ENCODE measurements at places on chromosomes 3 and 15. TPM values are rescaled to one million over a fixed set of nuclear protein-coding genes. Genes with fewer than 3 reads are reported as not detected.

Gene PLSCR5
- total RNA-seq: not detected

Gene SLC22A13
- not detected for total RNA-seq

Gene UROC1
- not detected for total RNA-seq

Gene CAPN3
- 0.87 TPM for total RNA-seq

Gene LRRC31
- total RNA-seq: not detected

Gene GPR15
- total RNA-seq: not detected

Gene EPB42
- total RNA-seq: not detected

Gene FOXB1
- not detected for total RNA-seq

Gene MYZAP
- 1.6 TPM for total RNA-seq

Gene CELF6
- 0.09 TPM for total RNA-seq

Gene CHL1
- not detected for total RNA-seq

Gene GOLGA8B
- 18.5 TPM for total RNA-seq

Gene EIF4A2
- total RNA-seq: 148 TPM

Gene FANCD2OS
- total RNA-seq: not detected

Gene LTK
- 0.13 TPM for total RNA-seq

Gene GNAT1
- total RNA-seq: not detected

Gene NEDD4
- total RNA-seq: 43.9 TPM

Gene LCTL
- total RNA-seq: not detected

Gene FBXO40
- total RNA-seq: not detected

Gene DAZL
- not detected for total RNA-seq

Gene CLDN1
- 28.5 TPM for total RNA-seq

Gene TMEM212
- total RNA-seq: not detected

Gene IL20RB
- total RNA-seq: 0.76 TPM

Gene BFSP2
- total RNA-seq: not detected

Gene CSPG5
- 0.86 TPM for total RNA-seq

Gene CCDC80
- total RNA-seq: 74.9 TPM

Gene PLA1A
- 0.27 TPM for total RNA-seq

Gene SUSD5
- total RNA-seq: 3.7 TPM

Gene ERC2
- not detected for total RNA-seq

Gene CNTN6
- total RNA-seq: not detected

Gene ABHD14A
- total RNA-seq: 16.4 TPM

Gene REC114
- total RNA-seq: not detected

Gene LRRC57
- total RNA-seq: 11.3 TPM

Gene GABRG3
- 0.31 TPM for total RNA-seq

Gene PDIA3
- 342 TPM for total RNA-seq

Gene LRRC58
- 15.2 TPM for total RNA-seq

Gene ARGFX
- total RNA-seq: not detected

Gene TLE3
- total RNA-seq: 19.8 TPM

Gene ZMYND10
- 1.1 TPM for total RNA-seq

Gene SLC27A2
- total RNA-seq: 33.7 TPM

Gene DLL4
- 0.35 TPM for total RNA-seq

Gene CADM2
- 0.21 TPM for total RNA-seq

Gene CHRNA5
- total RNA-seq: 38.2 TPM

Gene MUC4
- not detected for total RNA-seq

Gene LRRC49
- total RNA-seq: 3.5 TPM
